ENCODE measurements at places on chromosomes 4 and X.

- DNase-seq, result no peak
These were observed 77.2 kb upstream of the DHRSX start for GRCh38 chrX:2577844-2578466.

DNA sequence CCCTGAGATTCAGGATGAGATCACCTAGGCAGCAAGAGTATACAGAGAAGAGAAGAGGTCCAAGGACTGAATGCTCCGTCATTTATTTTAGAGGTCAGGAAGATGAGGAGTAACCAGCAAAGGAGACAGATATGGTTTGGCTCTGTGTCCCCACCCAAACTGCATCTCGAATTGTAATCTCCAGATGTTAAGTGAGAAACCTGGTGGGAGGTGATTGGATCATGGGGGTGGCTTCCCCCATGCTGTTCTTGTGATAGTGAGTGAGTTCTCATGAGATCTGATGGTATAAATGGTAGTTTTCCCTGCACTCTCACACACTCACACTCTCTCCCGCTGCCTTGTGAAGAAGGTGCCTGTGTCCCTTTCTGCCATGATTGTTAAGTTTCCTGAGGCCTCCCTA, 60.8 kb downstream of the MID1IP1 start:
- DNase-seq, result no peak

- no peak for DNase-seq
These were observed 39.9 kb downstream of the DCX start for GRCh38 chrX:111372086-111372485.

- DNase-seq, result no peak
These were observed 58.9 kb upstream of the PROM1 start for GRCh38 chr4:16142598-16143310.

DNA sequence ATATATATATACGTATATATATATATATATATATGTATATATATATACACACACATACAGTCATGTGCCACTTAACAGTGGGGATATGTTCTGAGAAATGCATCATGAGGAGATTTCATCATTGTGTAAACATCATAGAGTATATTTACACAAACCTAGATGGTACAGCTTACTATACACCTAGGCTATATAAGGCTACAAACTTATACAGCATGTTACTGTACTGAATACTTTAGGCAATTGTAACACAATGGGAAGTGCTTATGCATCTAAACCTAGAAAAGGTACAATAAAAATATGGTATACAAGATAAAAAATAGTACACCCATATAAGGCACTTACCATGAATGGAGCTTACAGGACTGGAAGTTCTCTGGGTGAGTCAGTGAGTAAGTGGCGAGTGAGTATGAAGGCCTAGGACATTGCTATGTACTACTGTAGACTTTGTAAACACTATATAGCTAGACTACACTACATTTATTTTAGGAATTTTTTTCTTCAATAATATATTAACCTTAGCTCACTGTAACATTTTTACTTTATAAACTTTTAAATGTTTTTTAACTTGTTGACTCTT, 13.2 kb upstream of the CCSER1 start:
- DNase-seq, result no peak

DNA sequence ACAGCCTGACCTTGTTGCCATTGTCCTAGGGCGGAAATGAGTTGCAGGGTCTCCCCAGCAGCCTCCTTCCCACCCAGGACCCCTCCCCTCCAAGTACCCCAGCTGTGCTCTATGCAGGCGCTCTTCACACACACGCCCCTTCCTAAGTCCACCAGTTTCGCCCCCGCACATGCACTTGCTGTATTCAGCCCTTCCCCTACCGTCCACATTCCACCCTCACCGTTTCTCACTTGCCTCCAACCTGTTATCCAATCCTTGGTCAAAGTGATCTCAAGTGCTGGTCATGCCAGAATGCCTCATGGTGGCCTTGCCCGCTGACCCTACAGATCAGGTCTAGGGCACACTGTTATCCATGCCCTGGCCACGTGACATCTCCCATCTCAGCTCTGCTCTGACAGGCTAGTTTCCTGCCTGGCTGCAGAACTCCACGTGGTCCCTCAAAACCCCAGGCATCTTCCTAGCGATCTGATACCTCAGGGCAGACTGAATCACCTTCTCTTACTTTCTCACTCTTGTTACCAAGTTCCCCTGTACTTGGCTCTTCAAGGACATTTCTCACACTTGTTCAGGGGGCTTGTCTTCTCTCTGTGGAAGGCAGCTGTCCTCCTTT, 39.7 kb downstream of the NSG1 start:
- no peak for DNase-seq

DNA sequence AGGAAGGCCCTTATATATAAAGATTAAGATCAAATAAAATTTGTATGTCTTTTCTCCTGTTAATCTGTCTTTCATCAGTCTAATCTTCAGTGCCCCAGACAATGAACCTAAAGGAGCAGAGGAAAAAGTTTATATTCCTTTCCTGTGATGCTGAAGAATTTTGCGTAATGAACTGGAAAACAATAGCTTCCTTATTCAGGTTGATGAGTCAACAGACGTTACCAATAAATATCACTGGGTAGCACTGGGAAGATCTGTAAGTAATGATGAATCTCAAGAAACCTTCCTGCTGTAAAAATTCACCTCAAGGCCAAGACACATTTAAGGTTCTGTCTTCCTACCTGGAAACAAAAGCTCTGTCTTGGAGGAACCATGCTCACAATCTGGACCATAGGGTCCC, 25.5 kb downstream of the CDKN2AIP start:
- DNase-seq, result no peak

GRCh38 chr4:40204507-40205258, 7.9 kb downstream of the RHOH start:
- no peak for DNase-seq

DNA sequence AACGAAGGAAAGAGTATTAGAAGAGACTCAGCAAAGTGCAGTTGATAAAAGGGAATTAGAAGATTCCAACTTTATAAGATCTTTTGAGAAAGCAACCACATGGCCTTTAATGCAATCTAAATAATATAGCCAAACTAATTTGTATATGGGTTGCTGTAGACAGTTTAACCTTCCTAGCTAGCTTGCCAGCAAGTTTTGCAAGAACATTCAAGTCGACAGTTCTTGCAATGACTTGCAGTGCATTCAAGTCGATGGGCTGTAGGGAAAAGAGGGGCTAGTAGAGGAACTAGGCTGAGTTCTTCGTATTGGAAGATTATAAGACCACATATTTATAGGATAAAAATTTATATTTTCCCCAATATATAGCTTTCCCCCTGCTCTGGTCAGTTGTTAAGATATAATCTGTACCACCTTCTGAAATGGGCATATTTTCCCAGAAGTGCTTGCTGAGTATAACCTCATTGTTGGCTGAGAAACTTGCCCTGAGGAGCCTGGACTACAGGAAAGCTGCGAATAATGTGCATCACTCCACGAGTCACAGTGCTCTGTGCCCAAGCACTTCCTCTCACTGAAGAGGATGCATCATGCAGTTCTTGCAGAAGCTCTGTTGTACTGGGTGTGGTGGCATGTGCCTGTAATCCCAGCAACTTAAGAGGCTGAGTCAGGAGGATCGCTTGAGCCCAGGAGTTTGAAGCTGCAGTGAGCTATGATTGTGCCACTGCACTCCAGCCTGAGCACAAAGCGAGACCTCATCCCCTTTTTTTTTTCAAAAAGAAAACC, 56.7 kb downstream of the DOCK11 start:
- DNase-seq, result no peak

DNA sequence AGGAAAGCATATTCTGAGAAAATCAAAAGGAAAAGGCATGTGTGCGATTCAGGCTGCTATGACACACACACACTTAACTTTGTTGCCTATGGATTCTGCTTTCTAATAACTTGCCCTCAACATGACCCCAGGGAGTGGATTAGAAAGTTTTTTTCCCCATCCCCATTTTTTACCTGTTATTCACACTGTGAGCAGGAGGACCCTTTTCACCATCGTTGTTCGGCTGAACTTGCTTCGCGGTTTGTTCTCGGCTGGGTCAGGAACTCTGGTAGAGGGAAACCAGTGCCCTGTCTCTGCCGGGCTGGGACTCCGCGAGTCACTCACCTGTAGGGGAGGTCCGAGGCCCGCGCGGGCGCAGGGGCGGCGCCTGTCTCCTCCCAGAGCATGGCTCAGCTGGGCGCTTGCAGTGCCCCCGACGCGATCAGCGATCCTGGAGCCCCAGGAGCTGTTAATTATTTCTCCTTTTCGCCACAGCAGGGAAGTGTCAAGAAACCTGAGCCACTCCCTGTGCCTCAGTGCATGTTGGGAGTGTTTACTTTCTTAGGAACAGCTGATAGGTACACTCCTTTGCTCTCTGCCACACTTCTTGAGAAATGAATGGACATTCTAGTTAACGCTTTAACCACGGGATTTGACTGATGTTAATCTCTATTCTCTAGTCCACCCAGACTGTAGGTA, at the start of gene RASSF6:
Gene RASSF6 (minus strand): TSS at position 322 of the 678 bp plus-strand sequence. CDS start 8,641 bp downstream, outside the sequence.
- no peak for DNase-seq

DNA sequence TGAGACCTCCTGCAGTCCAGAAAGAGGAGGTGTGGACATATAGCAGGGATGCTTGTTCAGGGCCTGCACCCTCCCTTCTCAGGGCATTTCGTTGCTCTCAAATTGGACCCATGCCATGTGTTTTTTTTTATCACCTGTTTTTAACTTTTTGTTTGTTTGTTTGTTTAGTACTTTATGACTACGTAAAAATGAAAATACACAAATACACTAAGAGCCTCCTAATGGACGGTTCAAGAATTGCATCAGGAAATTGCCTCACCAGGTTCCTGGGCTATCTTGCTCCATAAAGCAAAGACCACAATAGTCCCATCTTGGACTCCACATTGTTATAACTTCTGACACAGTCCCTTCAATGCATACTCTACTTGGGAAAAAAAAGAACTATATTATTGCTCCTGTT, 1685.9 kb upstream of the TENM3 start:
- no peak for DNase-seq

- no peak for DNase-seq
These were observed 137.0 kb downstream of the PPP3CA start for GRCh38 chr4:101210331-101210730.

GRCh38 chr4:106287353-106287969, 28.5 kb downstream of the TBCK start:
- DNase-seq, result no peak

DNA sequence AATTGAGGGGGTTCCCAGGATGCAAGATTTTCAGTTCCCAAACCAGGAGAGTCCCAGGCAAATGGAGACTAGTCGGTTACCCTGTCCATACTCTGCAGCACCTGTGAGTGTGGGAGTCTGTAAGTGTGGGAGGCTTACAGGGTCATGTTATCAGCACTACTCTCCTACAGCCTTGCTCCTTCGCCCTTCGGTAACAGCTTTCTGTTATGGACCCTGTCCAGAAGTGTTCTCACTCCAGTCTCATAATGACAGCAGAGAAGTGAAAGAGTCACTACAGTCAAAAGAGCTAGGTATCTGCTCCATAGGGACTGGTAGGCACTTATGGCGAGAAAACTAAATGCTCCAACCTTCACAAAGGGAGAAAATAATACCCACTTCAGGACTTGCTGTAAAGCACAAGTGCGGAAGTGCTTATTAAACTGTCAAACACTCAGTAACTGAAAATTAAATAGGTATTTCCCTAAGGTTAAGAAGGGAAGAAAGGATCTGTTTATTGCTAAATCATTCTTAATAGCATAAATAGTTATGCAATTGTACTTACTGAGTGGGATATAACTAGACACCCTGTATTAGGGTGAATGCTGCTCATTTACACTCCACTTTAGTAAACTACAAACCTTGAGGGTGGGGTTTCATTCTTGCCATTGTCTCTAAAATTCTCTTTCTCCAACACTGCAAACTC, 2.7 kb upstream of the ADH7 start:
- no peak for DNase-seq

DNA sequence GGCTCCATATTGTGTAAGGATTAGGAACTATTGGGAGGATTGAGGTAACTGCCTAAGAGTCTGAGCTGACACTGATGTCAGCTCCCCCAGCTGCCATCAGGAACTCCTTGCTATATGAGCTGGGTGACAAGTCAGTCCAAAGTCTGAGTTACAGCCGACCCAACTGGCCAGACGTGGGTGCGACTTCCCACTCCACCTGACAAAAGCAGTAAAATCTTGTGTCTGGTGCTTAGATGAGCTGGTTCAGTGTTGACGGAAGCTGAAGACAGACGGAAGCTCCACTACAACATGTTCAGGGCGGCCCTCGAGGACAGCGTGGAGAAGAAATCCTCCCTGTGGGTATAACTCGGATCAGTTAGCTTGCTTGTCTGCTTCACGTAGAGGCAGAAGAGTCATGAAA, 22.8 kb upstream of the NAT8L start:
- DNase-seq, result no peak

DNA sequence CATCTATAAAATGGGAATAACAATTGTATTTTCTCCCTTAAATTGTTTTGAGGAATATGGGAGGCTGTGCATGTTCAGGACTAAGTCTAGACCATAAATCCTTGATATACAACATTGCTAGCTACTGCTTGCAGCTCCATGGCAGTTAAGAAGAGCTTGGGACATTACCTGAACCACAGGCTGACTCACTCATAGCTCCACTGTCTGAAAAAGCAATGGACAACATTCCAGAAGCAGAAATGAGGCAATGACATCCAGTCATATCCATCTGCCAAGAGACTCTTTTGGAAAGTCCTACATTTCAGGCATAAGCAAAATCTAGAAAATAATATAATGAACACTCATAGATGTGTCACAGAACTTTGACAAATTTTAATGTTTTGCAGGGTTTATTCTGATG, 167.3 kb upstream of the LEF1 start:
- no peak for DNase-seq

DNA sequence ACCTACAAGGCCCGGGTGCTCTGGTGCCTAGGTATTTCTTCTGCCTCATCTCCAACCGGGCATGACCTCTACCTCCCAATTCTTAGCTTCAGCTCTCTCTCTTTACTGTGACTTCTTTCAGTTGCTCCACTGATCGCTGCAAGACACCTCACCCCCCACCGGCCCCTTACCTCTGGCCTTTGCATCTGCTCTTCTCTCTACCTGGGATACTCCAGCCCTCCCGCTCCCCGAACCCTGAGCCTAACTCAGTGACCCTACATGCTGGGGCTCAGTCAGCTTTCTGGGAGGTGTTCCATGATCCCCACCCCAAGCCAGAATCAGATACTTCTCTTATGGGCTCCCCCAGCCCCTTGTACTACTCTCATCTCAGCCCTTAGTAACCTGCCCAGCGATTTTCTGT, 99.6 kb downstream of the EFNB1 start:
- DNase-seq, result no peak

- no peak for DNase-seq
These were observed 203.0 kb downstream of the CENPC start for GRCh38 chr4:67342291-67342690.

GRCh38 chrX:2463973-2464676, 36.7 kb downstream of the DHRSX start:
- no peak for DNase-seq

GRCh38 chr4:21780148-21780547, 168.4 kb downstream of the KCNIP4 start:
- no peak for DNase-seq

- no peak for DNase-seq
These were observed 146.1 kb downstream of the SHOX start for GRCh38 chrX:776529-777230.

GRCh38 chrX:94045724-94046123, 371.7 kb downstream of the FAM133A start:
- no peak for DNase-seq

- DNase-seq, result no peak
These were observed 330.1 kb downstream of the BMPR1B start for GRCh38 chr4:95087657-95088455.

Data from activated naive CD8-positive, alpha-beta T cell treated with anti-CD3 and anti-CD28 coated beads, Interleukin-2, amount 50 U/mL, for 16 hours (primary cell).